AG08396 (cell line): ENCODE measurements at places on chromosomes 6 and 20.
A peak's percentile ranks its signal among the peaks of the same experiment; 100 is the strongest.

- no peak for DNase-seq
Observed at GRCh38 chr6:19988555-19988954, 151.4 kb downstream of the ID4 start.

GRCh38 chr20:11499101-11499634 lies 418.5 kb upstream of the BTBD3 start:
- no peak for DNase-seq

DNA sequence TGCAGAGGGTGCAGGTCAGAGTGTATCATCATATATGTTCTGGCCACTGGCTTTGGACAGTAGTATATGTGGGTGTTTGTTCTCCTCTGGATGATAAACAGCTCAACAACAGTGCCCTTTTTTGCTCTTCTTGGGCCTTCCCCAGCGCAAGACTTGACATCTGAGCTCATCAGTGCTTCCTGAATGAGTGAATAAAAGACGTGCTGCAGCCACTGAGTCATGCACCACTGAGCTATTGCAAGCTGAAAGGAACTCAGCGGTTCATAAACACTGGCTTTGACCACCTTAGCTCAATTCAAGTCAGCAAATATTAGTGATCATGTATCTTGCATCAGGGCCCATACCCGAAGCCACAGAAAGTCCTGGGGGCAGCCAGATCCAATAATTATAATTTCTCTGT lies 105.3 kb upstream of the KCNG1 start:
- peak; percentile 70 for DNase-seq

DNA sequence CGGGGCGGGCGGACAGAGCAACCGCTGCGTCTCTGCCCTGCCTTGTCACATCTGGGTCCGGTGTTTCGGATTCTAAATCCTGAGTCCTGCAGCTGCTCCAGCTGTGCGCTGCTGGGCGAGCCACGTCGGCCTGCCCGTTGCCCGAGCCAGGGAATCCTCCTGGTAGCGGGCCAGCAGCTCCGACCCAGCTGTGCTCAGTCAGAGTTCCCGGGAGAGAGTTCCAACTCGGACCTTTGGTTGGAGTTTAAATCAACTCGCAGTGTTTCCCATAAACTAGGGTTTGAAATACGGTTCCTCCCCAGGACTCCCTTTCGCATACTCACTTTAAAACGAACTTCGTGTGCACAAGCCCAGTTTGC lies 315 bp upstream of the PDE10A start:
- DNase-seq: peak; percentile 24

DNA sequence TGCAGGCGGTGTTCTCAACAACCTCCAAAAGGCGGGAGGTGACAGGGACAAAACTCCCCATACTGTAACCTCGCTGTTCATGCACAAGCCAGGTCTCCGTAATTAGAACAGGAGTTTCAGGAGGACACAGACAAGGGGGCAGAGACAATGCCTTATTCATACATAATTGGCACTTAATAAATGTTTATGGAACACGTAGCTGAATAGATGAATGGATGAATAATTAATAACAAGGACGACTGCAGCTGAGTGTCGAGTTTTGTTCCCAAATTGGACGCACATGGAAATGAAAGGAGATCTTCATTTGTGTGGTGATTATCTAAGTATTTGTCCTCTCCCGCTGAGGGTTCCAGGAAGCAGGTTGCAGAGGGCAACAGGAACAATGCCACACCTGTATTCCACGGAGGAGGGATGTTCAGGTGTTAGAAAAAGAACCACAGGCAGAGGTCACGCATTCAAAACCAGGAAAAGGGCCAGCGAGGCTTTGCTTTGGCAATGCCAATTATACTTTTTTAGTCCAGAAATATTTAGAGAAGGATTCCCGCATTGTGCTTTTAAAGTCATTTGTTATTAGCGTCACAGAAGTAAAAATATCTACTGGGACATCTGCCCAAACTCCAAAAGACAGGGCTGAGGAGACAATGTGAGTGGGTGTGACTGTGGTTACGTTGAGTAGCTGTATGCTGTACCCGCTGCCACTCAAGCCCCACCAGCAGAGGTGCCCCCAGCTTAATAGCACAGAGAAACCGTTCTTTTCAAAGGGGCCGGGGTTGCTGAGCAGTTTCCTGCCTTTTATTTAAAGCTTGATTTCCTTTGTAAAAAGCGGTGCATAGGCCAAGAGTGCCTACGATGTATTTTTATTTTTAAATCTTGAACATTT lies 123.3 kb downstream of the PXDC1 start:
- DNase-seq: no peak

- DNase-seq: no peak
Observed at GRCh38 chr20:32871627-32872160, 13.0 kb downstream of the EFCAB8 start.

DNA sequence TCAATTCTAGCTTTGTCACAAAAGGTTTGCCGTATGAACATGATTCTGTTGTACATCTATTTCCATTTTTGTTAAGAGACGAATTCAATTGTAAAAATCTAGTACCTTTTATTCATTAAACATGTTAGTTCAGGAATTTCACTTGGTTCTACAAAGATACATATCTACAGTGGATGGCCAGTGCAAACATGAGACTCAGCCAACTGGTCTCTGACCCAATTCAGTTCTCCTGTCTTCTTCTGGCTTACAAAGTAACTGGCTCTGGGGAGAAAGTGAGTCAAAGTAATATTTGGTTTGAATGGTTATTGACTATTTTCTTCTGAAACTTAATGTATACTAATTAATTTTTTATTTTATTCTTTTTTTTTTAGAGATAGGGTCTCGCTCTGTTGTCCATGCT lies 70.0 kb downstream of the ESR1 start:
- DNase-seq: no peak

DNA sequence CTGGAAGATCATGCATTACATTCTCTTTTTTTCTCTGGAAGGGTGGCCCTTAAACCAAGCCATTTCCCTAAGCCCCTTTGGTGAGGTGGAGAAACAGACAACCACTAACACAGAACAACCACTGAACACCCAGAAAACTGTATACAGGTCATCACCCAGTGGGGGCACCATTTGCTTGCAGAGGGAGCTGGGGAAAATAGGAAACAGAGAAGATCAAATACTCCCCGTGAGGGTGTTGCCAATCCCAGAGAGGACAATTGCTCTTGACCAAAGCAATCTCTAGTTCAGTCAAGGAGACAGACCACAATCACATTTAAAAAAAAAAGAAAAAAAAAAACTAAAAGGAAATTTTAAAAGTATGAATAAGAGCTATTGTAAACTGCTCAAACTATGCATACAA lies 865 bp upstream of the DAAM2 start:
- no peak for DNase-seq

DNA sequence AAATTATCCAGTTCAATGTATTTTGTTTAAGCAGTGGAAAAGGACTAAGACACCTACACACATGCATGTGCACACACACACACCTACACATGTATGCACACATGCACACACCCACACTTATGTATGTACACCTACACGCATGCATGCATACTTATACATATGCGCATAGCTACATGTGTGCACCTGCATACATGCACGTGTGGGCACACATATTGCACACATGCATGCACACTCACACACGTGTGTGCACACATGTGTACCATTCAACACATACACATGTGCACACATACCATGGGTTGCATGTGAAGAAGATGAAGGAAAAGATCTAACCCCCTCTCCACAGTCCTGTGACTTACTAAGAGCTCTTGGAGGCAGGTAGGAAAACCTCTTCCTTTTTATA lies 122.0 kb upstream of the MAFB start:
- no peak for DNase-seq

DNA sequence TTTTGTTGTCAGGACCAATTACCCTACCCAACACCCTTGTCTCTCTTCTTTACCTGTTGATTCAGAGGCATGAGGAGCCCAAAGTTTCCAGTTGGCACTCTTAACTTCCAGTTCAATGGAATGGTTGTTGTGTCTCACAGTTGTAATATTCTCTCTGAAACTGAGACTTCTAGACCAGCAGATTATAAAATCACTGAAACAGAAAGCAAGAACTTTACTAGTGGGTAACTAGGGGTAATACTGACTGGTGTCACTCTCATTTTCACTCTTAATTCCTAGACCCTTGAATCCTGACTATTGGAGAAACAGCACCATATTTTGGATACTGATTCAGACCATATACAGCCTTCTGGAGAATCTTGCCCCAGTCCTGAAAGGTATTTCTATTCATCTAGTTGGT lies 140.2 kb upstream of the MMS22L start:
- DNase-seq: no peak

- peak; percentile 48 for DNase-seq
Observed at GRCh38 chr6:134235937-134236751, 81.8 kb downstream of the SGK1 start.

GRCh38 chr6:166672624-166673206 lies 45.7 kb upstream of the RPS6KA2 start:
- DNase-seq: no peak

DNA sequence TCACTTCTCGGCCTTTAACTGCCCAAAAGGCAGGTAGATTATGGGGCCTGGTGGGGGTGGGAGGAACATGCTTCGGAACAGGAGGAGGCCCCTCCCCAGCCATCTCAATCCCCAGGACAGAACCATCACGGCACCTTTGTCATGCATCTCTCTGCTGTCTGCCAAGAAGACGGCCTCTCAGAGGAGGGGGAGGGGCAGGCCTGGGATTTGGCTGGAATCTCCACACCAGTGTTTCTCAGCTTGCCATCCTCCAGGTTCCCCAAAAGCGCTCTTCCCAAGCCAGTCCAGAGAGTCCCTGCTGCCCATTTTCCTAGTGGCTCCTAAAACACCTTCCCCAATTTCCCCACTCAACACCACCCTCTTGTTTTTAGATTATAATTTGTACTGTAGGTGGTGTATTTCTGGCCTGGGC lies 2.5 kb upstream of the POU5F1 start:
- no peak for DNase-seq

DNA sequence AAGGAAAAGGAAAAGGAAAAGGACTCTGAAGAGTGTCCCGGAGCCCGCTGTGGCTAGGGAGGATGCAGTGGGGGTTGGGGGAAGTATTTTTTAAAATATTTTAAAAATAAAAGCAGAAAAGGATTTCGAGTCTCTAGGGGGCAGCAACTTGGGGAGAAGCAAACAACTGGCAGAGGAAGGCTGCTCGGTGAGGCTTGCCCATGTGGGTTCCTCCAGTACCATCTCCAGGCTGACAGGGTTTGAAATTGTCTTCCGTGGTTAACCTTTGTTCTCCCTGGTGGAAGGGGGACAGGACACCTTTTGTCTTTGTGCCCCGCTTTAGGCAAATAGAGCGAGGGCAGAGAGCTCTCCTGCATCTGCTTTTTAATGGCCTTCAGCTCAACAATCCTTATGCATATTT lies 60.4 kb upstream of the SNX9 start:
- no peak for DNase-seq

DNA sequence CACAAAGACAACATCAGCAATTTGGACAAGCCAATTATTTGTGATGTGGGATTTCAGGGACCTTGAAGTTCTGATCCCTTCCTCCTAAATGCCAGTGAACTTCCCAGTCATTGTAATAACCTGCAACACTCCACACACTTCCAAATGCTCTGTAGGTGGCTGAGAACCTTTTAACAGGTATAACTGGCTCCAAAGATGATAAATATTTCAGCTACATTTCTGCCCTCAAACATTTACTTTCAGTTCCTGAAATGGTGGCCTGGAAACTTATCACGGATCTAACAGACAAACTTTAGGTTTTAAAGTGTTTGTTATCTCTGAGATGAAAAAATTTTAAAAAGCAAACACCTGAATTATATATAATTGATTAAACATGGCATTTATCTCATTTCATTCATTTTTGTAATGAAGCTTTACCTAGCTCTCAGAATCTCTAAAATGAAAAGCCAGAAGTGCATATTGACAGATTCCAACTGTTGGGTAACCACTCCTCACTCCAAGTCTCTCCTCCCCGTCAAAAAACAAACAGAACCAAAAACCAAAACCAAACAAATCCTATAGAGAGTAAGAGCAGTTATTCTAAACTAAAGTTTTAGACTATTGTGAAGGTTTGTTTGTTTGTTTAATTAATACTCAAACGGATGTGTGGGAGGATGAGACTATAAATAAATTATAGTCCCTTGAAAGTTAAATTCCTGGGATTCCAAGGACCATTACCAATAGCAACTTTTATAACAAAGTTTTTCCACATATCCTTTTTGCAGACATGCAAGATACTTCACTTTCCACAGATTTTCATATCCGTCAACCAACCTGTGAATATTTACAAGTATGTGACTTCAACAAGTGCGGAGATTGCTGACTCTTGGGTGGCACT lies 12.4 kb upstream of the KIAA0408 start:
- DNase-seq: no peak

DNA sequence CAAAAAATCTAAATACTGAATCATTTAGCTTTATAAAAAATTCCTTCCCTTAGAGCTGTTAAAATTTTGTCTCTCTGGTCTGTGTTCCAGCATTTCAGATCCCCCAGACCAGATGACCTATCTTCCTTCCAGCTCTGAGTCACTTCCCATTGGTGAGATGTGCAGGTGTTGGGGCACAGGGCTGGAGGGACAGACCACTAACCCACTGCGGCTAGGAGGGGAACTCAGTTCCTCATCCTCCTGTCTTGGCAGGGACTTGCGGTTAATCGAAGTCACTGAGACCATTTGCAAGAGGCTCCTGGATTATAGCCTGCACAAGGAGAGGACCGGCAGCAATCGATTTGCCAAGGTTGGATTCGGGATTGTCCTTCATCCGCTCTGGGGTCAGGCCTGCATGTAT lies 6.0 kb downstream of the CNPY3 start:
- DNase-seq: no peak

DNA sequence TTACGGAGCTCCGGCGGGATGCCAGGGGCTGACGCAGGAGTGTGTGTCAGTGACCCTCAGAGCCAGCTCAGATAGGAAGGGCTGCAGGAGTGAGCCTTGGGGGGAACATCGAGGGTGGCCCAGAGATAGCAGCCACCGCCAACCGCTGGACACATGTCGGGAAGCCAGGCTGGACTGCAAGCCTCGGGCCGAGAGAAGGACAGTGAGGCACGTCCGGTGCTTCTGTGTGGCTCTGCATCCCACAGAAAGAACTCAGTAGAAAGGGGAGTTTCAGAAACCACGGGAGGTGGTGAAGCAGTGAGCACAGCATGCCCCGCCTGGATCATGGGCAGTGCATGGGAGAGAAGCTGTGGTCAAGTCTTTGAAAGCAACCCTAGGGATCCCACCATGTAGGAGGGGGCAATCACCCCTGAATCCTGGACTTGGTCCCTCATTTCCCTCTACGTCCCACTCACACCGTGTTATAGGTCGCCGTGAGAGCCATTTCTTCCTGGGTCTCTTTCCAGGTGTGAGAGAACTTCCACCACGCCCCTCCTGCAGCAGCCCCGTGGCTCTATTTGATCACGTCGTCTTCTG lies 383.7 kb upstream of the CDH4 start:
- DNase-seq: no peak

DNA sequence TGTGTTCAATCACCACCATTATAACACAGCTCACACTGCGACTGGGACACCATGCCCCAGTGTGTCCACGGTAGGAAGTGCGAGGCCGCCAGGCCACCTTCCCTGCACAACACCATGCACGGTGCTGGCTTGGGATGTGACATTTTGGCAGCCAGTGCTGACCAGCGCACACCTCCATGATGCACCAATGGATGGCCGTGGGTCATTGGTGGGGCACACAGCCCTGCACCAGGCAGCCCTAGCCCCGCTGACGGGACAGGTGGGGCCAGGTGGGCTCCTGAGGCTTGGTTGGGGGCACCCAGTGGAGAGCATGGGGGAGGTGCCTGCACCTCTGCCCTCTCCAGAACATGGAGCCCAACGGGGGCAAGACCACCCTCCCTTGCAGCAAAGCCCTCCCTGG lies 18.2 kb upstream of the FRMD1 start:
- no peak for DNase-seq
